ENCODE measurements at places on chromosomes 13 and 19. TPM values are rescaled to one million over a fixed set of nuclear protein-coding genes. Genes with fewer than 3 reads are reported as not detected.

Gene PABPC3
- 0.10 TPM for total RNA-seq

Gene PEAK3
- 0.28 TPM for total RNA-seq

Gene EXOSC5
- 13.2 TPM for total RNA-seq

Gene ZNF575
- total RNA-seq, result 1.5 TPM

DNA sequence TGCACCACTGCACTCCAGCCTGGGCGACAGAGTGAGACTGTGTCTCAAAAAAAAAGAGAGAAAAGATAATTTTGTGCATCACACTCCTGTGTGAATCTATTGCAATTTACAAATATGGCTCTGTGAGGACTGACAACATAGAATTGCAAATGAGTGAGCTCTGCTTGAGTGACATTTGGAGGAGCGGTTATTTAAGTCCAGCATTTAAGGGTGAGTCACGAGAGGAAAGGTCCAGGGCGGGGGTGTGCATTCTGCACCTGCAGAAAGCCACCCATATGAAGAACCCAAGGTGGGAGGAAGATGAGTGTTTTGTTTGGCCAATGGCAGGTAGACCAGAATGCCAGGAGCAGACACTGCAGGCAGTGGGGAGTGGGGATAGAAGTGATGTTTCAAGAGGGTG, 58.5 kb downstream of the DGKH start:
- DNase-seq, result no peak

DNA sequence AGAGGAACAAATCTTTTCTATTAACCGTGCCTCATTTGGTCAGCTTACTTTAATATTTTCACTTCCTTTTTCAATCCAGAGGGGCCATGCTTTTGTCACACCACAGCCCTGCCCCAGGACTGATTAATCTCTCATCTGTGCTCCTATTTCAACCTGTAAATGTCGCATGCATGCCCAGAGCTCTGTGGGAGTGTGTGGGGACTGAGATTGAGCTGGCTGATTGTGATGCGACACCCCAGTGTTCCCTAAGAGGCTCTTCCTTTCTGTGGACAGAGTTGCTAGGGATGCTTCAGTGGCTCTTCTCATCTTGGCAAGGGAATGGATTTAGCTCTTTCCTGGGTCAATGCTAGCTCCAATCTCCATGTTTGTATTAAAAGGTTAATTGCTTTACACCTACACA, 249.6 kb downstream of the TDRD3 start:
- no peak for DNase-seq

GRCh38 chr13:49693191-49693733, 2.0 kb upstream of the EBPL start:
- DNase-seq, result no peak

DNA sequence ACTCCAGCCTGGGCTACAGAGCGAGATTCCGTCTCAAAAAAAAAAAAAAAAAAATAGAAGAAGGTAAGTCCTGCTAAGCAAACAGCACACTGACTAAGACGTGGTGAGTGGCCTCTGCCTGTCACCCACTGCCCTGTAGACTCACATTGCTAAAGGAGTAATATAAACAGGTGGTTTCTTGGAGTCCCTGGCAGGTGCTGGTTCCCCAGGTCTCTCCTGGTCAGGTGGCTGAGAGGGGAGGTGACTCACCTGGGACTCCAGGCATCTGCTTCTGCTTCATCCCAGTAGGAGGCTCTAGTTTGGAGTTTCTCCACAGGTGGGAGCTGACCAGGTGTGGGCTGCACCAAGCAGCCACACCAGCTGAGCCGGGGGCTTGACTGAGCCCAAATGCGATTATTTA, at the start of gene OR10H1:
OR10H1 (minus strand) TSS at position 359 of the 400 bp plus-strand sequence. CDS start 7,627 bp downstream, outside the sequence.
- no peak for DNase-seq

DNA sequence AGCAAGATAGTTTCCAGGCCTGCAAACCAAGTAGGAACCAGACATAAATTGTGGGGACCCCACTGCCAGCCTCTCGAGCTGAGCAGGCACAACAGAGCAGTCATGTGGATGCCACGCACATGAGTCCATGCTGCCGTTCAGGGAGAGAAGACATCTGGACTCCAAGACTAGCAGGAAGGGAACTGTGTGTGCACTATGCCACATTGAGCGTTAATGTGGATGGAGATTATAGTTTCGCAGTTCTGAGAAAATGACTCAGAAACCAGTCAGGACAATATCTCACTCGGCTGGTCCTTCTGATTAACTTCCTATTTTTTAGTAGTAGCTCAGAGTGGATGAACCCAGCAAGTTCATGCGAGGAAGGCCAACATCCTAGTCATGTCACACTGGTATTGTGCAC, 124.9 kb downstream of the CRYL1 start:
- no peak for DNase-seq

DNA sequence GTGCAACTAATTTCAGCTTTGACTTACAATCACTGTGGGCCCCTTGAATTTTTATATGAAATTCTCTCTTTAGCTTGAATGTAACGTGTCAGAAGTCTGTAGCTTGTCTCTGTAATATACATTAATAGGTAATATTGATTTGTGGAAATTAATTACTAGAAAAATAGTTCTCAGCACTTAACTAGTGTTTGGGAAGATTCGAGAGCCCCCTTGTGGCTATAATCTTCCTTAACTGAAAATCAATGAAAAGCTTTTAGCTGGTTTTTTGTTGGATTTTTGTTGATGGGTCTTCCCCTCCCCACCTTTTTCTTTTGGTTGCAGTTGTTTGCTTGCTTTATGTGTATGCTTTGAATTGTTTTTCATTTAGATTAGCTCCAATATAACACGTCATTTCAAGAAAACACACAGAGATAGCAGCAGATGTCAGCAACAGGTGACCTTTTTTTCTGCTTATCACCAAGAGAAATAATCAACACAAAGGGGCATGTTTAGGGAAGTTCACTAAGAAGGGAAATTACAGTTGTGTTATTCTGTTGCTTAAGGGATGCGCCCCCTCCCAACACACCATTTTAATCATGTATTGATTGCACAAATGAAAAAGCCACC, 176.8 kb downstream of the OXGR1 start:
- no peak for DNase-seq

- DNase-seq, result no peak
Measured at GRCh38 chr13:32883474-32883873, 132.7 kb upstream of the KL start.

GRCh38 chr19:49700563-49700962, 9.6 kb downstream of the CPT1C start:
- no peak for DNase-seq
